ENCODE measurements at places on chromosomes 5 and 9.

DNA sequence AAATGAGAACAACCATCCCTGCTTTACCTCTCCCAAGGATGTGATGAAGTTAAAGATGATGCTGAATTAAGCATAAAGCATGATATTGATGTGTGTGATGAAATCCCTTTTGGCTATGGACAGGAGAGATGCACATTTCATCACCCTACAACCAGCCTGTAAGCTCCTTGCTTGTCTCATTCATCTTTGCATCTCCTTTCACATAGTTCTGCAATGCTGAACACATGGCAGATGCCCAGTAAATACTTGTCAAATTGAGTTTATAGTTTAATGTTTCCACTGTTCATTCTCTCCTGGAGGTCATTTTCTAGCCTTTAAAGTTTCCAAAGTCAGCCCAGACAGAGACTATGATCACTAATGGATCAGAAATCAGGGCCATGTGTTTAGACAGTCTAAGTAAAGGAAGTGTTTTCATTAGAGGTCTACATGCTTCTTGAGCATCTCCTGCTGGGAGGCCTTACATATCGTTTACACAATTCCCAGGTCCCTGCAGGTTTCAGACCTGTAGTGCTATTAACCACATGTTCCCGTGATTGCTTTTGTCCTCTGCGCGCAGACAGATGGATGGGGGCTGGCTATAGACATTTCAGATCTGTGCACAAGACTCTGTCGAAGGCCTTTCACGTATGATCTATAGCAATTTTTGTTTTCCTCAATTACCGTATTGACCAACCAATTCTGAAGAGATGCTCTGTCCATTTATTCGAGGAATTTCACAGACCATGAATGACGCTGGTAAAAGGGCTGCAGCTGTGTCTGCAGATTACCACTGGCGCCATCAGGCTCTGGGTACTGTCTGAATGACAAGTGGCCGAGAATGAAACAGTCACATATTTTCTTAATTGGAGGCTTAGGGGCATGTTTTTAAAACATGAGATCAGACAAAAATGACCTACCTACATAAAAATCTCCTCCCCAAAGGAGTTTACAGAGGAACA lies 49.0 kb upstream of the CKMT2 start:
- DNase-seq, result no peak

- no peak for DNase-seq
Observed at GRCh38 chr9:126683698-126684044, 69.9 kb downstream of the LMX1B start.

- DNase-seq, result peak; percentile 81
Observed at GRCh38 chr5:43631182-43631910, 28.4 kb downstream of the NNT start.

- no peak for DNase-seq
Observed at GRCh38 chr9:123338710-123339665, 17.0 kb upstream of the CRB2 start.

- DNase-seq, result no peak
Observed at GRCh38 chr5:156310115-156310514, 16.8 kb upstream of the SGCD start.

DNA sequence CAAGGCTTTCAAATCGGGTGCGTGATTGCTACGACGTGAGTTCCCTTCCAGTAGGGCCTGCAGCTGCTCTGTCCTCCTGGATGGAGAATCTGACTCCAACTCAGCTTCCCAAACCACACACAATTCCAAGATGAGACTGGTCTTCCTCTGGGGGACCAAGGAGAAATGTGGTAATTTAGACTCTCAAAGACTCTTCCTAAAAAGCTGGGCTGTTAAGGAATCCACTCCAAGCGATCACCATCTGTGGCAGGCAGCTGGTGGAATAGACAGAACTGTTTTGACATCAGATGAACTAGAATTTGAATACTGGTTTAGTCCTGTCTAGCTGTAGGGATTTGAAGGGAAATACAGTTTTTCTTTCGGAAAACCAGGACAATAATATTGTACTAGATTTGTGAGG lies 130.7 kb upstream of the KLF4 start:
- DNase-seq, result peak; percentile 37

DNA sequence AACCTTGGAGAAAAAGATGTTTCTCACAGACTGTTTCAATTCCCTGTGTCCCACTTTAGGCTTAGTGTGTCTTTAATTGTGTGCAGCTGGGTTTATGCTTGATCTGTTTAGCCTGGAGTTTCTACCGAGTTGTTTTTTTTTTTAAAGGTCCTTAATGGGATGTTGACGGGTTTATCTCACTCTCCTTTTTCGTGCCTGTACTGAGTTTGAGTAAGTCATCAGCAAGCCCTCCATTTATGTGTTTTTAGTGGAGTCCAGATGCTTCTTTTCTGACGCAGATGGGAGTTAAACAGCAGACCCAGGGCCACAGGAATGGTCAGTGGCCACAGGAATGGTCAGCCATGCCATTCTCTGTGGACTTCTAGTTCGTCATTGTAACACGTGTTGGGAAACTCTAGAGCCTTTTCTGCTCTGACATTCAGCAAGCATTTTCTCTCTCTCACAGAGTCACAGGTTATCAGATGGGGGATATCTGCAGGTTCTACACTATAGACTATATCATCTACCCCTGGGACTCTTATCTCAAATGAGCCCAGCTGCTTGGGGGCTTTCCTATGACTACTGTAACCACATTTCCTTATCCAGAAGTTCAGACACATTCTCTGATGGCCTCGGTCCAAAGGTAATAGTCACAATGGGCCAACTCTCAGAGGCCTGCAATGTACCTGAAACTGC lies 190.5 kb downstream of the TTLL11 start:
- DNase-seq, result no peak

DNA sequence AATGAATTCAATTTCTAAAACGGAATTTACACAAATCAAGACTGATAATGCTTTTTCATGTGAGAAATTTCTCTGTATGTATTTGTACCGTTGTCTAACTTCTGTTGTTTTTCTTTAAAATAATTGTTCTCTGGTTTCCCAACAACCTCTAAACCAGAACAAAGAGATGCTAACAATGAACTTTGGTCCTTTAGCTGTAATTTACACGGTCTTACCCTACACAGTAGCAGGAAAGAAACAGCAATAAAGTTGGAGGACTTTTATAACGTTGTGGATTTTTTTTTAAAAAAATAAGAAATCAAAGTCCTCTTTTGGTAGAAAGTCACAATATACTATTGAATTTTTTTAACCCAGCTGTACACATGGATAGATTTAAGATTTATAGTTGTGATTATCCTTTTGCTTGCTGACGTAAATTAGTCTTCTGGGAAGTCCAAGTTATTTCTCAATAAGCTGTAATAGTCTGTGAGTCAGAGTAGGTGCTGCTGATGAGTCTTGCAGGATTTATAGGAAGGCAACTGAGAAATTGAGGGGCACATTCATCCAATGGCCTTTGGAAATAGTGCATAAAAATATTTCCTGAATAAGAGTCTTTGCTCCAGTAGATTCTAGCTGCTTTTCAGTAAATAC lies 76.8 kb upstream of the PCSK1 start:
- DNase-seq, result no peak

DNA sequence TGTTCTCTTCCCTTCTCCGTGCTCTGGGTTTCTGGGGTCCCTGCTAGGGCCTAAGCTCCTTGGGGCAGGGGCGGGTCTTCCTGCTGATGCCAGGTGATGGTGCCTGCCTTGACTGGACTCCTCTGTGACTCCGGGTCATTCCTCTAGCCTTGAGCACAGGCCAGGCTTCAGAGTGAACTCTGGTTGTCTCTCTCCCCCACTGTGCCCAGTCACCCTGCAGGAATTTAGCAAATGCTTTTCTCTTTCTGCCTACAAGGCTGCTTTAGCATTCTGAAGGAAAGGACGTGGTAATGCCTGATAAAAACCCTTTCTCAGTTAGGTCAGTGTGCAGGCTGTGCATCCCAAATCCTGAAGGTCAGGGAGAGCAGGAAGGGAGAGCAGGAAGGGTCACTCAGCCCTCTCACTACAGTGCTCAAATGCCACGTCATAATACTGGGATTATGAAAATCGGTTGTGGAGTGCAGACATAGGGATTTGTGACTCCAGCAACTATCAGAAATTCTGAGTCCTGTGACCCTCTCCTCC lies 2.7 kb downstream of the CXCL14 start:
- DNase-seq, result no peak

- no peak for DNase-seq
Observed at GRCh38 chr9:14215614-14216013, 98.3 kb downstream of the NFIB start.

GRCh38 chr5:130279386-130279785 lies 375.1 kb downstream of the CHSY3 start:
- no peak for DNase-seq

GRCh38 chr5:180156141-180156540 lies 52.9 kb downstream of the RASGEF1C start:
- DNase-seq, result no peak

DNA sequence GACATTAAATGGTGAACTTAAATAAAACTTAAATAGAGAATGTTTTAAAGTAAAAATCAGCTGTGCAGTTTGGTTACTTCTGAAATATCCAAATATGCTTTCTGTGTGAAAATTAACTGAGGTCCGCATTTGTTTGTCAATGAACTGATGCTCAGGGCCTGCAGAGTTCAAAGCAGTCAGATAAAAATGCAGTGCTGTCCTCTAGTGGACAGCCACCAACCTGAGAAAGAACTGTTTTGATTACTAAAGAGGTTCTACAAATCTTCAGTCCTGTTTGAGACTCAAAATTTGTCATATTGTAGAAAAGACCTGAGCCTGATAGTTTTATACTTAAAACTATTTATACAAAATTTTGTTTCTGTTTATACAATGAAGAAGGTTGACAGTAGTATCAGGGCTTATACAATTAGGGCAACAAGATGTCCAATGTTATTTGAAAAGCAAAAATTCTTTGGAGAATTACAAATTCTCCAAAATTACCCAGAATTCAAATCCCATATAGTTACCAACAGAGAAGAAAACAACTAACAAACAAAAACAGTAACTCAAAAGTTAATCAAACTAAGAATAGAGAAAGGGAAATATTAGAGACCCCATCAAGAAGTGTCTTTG lies 232.3 kb upstream of the TBCA start:
- peak; percentile 86 for DNase-seq

Data from Ammon's horn (tissue), 1 donor.